ENCODE measurements at places on chromosomes 11 and 22.

- no peak for DNase-seq
These were observed 25.0 kb downstream of the LRP5 start for GRCh38 chr11:68337399-68337835.

- DNase-seq: no peak
These were observed 111.1 kb downstream of the TP53I11 start for GRCh38 chr11:44839458-44840084.

GRCh38 chr11:46256540-46257001, 20.9 kb upstream of the CREB3L1 start:
- no peak for DNase-seq

DNA sequence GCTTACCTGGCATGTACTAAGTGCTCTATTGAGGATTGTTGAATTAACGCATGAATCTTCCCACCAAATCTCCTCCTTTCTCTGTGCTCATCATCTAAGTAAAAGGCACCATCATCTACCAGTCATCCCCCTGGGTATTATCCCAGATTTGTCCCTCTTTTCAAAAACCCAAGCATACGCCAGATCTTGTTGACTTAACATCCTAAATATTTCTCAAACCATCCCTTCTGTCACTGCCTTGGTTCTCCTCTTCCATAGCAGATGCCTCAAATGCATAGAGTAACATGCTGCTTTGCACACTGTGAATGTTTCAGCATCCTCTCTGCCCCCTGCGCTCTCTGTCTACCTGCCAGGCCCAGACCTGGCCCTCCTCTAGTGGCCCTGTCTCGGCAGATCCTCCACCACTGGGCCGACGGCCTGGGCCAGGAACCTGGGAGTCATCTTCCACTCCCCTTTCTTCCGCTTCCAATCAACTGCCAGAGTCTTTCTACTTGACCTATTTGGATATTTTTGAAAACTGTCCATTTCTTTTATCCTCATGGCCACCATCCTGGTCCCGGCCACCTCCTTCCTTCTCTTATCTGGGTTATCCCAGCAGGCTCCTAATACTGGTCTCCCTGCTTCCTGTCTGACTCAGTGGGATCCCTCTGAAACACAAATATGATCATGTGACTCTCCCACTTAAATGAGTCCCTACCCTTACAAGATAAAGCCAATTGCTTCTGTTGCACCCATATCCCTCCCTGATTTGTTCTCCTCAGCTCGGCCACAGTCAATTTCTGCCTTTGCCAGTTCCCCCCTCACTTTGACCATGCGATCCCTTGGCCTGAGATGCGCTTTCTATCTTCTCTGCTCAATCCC, 3.4 kb upstream of the TAB1 start:
- no peak for DNase-seq

- DNase-seq: no peak
These were observed 526.6 kb downstream of the MN1 start for GRCh38 chr22:27274770-27275449.

DNA sequence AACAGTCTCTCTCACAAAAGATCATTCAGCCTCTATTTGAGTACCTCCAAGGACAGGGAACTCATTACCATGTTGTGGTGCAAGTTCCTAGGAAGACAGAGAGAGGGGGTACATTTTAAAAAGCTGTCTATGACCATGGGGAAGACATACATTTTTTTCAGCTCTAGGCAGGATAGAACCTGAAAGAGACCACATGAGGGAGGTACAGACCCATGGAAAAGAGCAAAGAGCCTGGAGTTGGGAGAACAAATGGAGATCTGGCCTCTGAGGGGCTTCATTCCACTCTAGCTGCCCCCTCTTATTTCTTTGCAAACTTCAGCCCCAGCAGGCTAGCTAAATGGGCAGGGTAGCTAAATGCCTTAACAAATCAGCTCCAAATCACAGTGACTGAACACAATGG, 36.3 kb downstream of the KCNC1 start:
- no peak for DNase-seq

DNA sequence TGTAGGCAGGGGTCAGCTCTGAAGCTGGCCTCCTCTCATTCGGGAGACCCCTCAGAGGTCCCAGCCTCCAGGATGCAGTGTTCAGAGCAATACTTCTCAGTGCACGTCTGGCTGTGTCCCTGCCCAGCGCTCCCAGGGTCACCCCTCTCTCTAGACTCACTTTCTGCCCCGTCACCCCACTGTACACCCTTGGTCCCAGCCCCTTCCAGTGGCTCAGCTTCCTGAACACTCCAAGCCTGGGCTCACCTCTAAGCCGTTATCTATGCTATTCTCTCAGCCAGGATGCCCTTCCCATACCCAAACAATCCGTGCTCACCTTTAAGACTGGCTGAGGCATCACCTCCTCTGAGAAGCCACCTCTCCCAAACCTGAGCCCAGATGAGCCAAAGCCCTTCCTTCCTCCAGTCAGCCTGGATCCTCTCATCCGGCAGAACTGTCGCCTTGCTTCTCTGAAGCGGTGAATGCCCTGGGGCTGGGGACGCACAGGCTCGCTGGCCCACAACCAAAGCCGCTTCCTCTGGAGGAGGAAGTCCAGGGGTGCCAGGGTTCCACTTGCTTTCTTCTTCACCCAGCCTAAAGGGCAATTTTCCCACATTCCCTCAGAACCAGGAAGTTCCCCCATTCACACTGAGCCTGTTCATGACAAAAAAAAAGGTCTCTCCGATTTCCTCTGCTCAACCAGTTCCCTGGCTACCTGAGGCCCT, 13.7 kb upstream of the CDKN1C start:
- no peak for DNase-seq

DNA sequence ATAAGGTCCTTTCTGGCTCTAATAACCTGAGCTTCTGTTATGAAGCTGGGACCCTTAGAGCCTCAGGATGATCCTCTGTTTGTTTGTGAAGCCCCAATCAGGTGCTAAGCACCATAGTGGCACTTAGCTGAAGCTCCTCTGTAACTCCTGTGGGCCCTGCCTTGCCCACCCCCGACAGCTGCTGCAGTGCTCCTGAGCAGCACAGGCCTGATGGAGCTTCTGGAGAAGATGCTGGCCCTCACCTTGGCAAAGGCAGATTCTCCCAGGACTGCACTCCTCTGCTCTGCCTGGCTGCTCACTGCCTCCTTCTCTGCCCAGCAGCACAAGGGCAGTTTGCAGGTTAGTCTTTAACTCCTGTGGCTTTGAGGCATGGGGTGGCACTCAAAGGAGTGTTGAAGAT, 19.0 kb upstream of the CCDC134 start:
- no peak for DNase-seq

DNA sequence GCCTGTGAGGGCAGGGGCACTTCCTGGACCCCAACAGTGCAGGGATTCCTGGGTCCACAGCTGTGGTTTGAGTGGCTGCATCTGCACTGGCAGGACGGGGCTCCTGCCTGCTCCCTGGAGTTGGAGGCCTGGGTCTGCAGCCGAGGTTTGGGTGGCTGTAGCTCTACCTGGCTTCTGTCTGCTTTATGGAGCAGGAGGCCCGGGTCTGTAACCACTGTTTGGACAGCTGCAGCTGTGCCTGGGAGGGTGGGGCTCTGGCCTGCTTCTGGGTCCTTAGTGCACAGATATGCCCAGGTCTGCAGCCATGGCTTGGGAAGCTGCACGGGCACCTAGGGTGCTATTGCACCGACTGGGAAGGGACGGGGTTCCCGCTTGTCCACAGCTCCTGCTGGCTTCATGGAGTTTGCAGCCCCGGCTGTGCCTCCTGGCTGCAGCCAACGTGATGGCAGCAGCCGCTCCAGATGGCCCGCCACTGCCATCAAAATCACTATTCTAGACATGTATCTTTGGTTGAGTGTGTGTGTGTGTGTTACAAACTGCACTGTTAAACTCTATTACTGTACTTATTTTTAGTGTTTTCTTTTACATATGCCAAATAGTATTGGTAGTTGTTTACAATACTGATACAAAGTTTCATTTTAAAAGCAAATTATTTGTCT, 412.3 kb upstream of the KIRREL3 start:
- no peak for DNase-seq

GRCh38 chr11:88105526-88105925, 69.7 kb downstream of the RAB38 start:
- no peak for DNase-seq

DNA sequence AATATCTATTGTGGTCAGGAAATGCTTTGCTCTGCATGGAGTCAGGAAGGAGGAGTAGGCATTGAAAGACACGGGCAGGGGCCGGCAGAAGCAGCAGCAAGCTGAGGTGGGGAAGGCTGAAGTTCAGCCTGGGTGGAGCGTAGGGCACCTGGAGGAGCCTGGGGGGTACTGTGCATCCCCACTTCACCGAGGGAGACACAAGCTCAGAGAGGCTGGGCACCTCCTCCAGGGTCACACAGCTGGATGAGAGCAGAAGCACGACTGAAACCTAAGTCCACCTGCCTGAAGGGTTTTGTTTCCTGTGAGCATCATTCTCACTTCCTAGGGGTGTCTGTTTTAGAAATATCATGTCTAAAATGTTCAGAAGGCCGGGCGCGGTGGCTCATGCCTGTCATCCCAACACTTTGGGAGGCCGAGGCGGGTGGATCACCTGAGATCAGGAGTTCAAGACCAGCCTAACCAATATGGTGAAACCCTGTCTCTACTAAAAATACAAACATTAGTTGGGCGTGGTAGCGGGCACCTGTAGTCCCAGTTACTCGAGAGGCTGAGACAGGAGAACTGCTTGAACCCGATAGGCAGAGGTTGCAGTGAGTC, 138.3 kb downstream of the MPPED1 start:
- DNase-seq: no peak

DNA sequence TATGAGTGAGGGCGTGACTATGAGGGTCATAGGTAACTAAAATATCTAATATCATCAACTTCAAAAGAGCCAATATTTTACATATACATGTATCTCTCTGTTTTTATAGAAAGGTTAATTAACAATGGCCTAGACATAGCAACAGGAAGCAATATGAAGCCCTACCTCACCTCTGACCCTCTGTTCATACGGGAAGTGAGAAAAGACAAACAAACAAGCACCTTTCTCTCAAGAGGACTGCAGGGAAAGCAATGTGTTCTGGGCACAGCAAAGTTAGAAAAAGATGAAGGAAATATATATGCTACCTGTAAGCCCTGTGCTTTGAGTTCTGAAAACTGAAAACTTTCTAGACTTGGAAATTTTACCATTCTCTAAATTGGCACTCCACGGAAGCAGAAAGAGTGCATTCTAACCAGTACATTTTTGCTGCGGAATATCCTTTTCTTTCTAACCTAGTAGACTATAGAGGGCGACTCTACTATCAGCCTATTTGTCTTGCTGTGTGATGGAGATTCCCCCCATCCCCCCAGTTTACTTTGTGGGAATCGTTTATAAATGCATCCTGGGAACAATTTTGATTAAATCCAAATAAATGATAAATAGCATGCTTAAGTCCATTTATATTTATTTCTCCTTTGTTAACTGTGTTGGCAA, 830.4 kb upstream of the FAT3 start:
- DNase-seq: no peak

DNA sequence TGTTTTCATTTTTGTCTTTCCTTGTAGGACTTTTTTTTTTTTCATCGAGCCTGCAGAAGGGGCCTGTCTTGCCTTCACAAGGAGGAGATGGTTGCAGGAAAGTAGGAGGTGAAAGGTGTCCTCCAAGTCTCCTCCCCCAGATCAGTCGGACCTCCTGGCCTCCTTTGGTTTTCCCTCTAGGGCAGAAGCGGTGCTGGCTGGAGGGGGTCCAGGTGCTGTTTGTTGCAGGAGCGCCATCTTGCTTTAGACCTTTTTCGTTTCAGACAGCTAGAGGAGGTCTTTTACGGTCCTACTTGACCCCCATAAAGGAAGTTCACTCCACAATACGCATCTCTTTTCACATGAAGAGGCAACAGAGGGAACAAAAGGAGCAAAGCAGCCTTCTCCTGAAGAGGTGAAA, 66.0 kb downstream of the ZBTB16 start:
- DNase-seq: no peak

DNA sequence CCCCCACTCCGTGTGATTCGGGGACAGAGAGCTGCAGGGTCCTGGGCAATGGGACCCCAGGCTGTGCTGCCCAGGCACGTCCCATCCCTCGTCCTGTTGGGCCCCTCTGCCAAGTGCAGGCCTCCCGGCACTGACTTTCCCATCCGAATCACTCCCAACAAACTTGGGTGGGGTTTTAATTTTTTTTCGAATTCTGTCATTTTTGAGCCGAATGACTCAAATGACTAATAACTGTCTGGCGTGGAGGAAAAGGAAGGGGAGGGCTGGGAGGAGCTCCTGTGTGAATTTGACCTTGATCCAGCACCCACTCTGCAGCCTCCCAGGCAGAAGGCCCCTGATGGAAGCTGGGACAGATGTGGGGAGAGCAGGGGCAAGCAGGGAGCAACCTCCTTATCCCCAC, 1173.2 kb downstream of the BRD1 start:
- no peak for DNase-seq

- DNase-seq: no peak
These were observed 18.9 kb downstream of the TEAD1 start for GRCh38 chr11:12693094-12693478.

DNA sequence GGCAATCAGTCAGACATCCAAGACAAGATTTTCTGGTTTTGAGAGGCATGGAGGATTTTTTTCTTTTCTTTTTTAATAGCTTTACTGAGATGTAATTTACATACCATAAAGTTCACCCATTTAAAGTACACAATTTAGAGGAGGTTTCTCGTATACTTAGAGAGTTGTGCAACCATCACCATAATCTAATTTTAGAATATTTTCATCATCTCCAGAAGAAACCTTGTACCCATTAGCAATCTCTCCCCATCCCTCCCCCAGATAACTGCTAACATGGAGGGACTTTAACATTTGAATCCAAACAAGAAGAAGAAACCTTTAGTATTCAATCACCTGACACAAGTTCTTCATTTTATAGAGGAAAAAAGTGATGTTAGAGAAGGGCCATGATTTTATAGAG, 83.6 kb downstream of the CLPB start:
- DNase-seq: no peak

- DNase-seq: no peak
These were observed 38.5 kb downstream of the TRAF6 start for GRCh38 chr11:36471577-36471976.

GRCh38 chr11:35354644-35355043, 64.7 kb downstream of the SLC1A2 start:
- no peak for DNase-seq

- DNase-seq: no peak
These were observed 42.4 kb upstream of the NAV2 start for GRCh38 chr11:19670030-19670791.

GRCh38 chr11:132650969-132651720, 881.2 kb downstream of the OPCML start:
- DNase-seq: no peak

- no peak for DNase-seq
These were observed 10.5 kb downstream of the ART5 start for GRCh38 chr11:3631331-3631730.

DNA sequence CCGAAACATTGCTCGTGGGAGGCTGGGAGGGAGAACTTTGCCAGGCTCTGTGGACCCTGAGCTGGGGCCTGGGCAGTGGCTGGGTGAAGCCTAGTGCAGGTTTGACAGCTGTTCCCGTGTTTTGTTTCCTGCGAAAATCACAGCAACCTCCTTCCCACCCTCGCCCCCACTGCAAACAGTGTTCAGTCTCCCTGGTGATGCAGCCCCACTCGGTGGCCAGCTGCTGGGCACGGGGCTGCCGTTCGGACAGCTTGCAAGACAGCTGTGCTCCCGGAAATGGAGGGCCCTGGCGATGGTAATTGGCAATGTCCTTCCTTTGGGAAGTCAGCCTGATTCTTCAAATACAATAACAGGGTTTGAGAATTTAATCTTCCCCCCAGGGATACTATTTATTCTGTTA, 10.4 kb upstream of the GAL start:
- DNase-seq: no peak

GRCh38 chr11:103529181-103529684, 420.0 kb downstream of the DYNC2H1 start:
- DNase-seq: no peak

GRCh38 chr11:24155792-24156191, 341.1 kb upstream of the LUZP2 start:
- DNase-seq: no peak

- DNase-seq: no peak
These were observed 152.2 kb upstream of the E2F8 start for GRCh38 chr11:19392847-19393518.

All from stimulated activated CD8-positive, alpha-beta memory T cell treated with anti-CD3 and anti-CD28 coated beads, Interleukin-7, amount 100 ng/mL, for 1 hour (primary cell).